ENCODE measurements at places on chromosomes 2 and 18. TPM values are rescaled to one million over a fixed set of nuclear protein-coding genes. Genes with fewer than 3 reads are reported as not detected.

GRCh38 chr2:109998-110397, 63.7 kb upstream of the FAM110C start:
- DNase-seq, result no peak

DNA sequence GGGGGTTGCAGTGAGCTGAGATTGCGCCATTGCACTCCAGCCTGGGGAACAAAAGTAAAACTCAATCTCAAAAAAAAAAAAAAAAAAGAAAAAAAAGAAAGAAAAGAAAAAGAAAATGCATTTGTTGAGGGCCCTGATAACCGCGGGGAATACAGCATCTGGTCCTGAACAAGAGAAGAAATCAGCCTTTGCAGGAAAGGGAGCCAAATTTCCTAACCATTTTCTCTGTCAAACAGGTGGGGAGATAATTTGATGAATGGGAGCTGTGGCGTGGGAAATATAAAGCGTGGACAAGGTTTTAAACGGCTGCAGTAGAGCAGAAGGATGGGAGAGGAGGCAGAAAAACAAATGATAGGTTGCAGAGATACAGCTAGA, 864 bp downstream of the E2F6 start:
- DNase-seq, result no peak

- DNase-seq, result no peak
Measured at GRCh38 chr18:70028734-70029133, 81.1 kb upstream of the CD226 start.

GRCh38 chr2:154945984-154946383, 247.5 kb downstream of the KCNJ3 start:
- DNase-seq, result no peak

DNA sequence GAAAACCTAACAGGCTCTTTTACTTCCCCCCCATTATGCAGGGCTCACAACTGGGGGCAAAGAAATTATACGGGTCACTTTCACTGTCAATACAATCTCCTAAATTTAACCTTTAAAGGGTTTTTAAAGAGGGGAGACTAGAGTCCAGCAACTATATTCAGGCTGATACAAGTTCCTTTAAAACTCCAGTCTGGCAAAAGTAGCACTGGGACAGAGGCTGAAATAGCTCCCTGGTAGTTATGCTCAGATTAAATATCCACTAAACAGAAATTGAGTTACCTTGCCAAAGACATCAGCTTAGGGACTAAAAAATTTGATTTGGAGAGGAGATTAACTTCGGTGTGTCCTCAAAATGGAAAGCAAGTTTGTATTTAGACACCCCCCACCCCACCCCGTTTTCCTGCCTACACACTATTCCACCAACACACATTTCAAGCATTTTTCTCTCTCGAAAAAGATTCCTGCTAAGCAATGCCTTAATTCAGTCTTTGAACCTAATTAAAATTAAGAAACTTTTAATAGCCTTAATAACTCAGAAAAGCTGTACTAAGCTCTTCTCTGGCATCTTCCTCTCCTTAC, 127.2 kb downstream of the OSBPL1A start:
- no peak for DNase-seq

- no peak for DNase-seq
Measured at GRCh38 chr18:67486534-67486933, 30.0 kb downstream of the DSEL start.

GRCh38 chr2:14641116-14641515, 8.6 kb downstream of the LRATD1 start:
- no peak for DNase-seq

GRCh38 chr2:102749938-102750337, 11.9 kb upstream of the TMEM182 start:
- DNase-seq, result no peak

GRCh38 chr2:165410276-165410675, 59.2 kb upstream of the CSRNP3 start:
- no peak for DNase-seq

DNA sequence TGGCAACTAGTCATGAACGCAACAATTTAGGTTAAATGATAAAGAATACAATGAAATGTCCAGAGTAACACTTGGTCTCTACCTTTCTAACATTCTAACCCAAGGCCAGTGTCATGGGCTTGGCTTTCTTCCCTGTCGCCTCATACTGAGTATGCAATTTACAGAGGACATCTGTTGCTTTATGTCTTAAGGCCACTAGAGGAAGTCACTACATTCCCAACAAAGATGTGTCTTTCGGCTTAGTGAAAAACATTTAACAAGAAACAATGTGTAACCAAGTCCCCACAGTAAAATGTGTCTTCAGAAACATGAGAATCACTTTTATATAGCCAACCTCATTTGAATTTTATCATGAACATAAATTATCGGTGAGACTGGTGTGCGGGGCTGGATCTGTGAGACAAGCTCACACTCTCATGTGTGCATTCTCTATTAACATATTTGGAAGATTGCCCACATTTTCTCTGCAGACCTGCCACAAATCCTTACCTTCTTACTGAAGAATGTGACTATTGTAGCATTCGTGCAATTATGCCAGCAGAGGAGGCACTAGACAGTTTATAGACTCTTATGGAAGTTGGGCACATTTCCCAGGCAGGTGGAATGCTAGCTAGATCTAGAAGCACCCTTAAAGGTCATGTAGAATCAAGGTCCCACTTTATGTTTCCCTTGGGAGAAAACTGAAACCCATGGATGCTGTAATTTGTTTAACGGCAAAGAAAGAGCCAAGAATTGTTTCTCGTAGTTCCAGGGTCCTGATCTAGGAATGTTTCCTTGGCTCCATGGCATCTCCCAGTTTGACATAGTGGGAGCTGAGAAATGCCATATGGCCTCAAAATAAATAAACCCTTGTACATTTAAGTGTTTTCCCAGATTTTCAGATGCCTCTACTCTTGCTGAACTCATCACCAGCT, 101.8 kb downstream of the CD226 start:
- no peak for DNase-seq

- DNase-seq, result no peak
Measured at GRCh38 chr2:12014088-12014960, 267.9 kb downstream of the LPIN1 start.

GRCh38 chr2:20115902-20116301, 64.5 kb upstream of the LAPTM4A start:
- DNase-seq, result peak; percentile 68

- DNase-seq, result no peak
Measured at GRCh38 chr2:70182689-70183088, 8.1 kb downstream of the C2orf42 start.

DNA sequence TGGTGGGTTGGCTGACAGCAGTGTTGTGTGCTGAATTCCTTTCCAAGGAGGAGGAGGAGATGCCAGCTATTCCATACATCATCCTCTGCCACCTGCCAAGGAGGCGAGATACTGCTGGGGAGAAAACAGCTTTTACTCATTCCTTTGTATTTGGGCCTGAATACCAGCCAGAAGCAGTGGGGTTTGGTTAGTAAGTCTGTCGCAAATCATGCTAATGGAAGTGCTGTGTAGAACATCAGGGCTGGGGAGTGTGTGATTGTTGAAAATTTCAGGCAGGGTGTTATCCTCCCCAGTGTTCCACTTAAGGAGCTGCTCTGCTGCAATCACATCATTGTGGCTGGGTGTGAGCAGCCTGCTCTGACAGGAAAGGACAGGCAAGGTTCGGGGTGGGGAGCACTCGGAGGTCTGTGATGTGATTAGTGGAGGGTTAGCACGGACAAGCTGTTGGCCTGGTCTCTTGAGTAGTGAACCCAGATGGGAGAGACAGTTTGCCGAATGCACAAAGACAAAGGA, 128.2 kb upstream of the DLX2 start:
- DNase-seq, result no peak

- no peak for DNase-seq
Measured at GRCh38 chr2:196225213-196225612, 53.8 kb upstream of the STK17B start.

- DNase-seq, result no peak
Measured at GRCh38 chr2:149858216-149858615, 270.6 kb upstream of the MMADHC start.

DNA sequence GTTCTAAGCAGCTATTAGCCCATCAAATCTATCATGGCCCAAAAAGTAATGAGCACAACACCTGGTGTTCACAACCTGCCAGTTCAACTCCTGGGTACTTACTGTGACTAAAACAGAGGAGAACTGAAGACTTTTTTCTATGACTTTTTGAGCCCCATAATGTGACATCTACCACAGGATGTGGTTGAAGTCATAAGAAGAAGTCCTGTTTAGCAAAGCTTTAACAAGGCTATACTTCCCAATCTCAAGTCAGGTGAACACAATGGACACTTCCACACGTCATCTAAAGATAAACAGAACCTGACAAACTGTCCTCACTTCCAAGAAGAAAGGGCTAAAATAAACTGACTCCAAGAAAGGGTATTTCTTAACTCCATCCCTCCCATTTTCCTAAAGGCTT, 138.8 kb downstream of the ATAD2B start:
- DNase-seq, result no peak

DNA sequence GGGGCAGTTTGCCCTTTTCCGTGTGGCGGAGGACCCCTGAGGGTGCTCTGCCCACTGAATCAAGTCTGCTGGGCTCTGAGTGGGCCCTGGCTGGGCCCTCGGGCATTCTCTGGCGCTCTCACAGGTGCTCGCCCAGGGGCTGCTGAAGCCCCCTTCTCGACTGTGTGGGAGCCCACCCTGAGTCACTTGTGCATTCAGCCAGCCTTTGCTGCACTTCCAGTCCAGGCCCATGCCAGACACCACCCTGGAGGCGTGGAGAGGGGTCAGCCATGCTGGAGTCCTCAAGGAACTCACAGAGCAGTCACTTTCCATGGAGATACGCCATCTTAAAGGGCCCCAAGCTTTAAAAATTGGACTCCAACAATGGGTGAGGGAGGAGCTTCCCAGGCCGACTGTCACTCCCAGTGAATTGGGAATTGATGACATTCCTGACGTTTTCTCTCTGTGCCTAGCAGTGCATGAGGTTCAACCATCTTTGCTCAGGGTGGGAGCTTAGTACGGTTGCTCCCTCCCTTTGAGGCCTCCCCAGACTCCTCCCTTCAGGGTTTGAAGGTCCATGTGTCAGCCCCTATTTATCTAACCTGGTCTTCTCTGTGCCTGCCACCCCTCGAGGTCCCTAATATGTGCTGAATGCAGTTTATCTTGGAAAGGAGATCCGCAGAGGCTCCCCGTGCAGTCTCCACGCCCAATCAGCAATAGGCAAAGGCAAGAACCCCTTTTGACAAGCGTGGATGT, 71.8 kb upstream of the HS6ST1 start:
- DNase-seq, result no peak

- DNase-seq, result no peak
Measured at GRCh38 chr18:10822456-10822855, 296.6 kb downstream of the NAPG start.

DNA sequence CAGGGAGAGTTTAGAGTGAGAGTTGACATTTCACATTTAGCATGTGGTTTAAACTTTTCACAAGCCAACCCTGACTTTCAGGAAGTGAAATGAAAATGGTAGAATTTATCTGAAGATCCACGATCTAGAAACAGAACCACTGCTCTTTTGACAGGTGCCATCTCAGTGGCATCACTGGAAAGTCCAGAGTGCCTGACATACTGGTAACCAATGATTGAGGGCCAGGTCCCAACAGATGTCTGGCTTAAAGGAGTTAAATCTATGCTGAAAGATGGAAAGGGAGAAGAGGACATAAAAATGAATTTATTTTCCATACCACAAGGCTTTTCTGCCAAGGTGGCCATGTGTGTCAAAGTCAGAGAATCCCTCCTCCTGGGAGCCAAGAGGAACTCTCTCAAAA, 2.7 kb downstream of the IL36G start:
- DNase-seq, result no peak

- DNase-seq, result no peak
Measured at GRCh38 chr2:189866296-189866695, 82.0 kb downstream of the PMS1 start.

DNA sequence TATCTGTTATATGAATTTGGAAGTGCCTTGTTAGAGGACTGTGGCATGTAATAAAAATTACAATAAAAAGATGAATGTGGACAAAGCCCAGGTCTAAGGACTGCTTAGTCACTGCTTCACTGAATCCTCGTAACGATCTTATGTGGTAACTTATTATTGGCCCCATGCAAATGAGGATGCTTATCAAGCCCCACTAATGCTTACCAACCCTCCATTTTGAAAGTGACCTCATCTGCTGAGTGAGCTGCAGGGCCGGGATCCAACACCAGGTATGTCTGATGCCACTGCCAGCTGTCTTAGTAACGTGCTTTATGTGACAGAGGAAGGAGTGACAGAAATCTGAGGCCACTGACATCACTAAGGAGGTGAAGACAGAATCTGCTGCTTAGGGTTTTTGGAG, 65.3 kb upstream of the CCDC85A start:
- DNase-seq, result no peak

GRCh38 chr18:62323483-62324180, 1.5 kb upstream of the TNFRSF11A start:
- no peak for DNase-seq

DNA sequence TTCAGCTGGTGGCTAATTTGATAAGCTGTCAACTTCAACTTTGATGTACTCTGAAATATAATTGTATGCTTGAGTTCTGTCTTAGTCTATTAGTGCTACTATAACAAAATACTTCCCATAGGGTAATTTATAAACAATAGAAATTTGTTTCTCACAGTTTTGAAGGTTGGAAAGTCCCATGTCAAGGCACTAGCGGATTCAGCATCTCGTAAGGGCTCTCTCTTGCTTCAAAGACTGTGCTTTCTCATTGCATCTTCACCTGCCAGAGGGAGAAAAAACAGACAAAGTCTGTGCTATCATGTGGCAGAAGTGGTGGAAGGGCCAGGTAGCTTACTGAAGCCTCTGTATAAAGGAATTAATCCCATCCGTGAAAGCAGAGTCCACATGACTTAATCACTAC, 409.2 kb downstream of the CDH7 start:
- DNase-seq, result no peak

DNA sequence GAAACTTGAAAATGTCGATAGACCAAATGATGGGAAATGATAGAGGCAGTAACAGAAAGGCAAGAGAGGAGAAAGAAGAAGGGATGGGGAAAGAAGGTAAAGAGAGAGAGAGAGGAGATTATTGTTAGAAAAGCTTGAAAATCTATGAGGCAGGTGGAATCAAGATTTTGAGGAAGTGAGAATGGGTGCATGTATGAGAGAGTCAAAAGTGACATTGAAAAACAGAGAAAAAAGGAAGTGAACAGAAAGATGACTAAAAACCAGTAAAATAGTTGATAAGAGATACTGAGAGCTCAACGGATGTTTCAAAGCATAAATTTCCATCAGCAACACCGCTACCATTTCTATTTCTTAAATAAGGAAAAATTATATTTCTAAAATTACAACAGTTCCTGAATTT, 327.4 kb upstream of the CWC22 start:
- no peak for DNase-seq

DNA sequence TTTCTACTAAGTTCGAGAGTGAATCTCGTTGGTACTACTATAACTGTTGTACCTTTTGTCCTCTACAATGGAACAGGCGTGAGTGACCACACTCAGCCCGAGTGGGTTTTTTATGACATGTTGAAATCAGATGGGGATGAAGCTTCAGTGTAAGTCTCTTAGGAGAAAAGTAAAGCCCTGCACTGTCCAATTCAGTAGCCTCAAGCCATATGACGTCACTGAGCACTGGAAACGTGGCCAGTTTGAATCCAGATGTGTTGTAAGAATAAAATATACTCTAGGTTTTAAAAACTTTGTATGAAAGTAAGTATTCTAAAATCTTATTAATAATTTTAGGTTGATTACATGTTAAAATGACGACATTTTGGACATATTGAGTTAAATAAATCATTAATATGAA, 101.7 kb upstream of the SP3 start:
- DNase-seq, result no peak

CAPN13 gene
- total RNA-seq, result 38.0 TPM

TWIST2 gene
- 11.4 TPM for total RNA-seq

AQP12B gene
- total RNA-seq, result 1.9 TPM

WDR43 gene
- total RNA-seq, result 98.2 TPM

ANO7 gene
- total RNA-seq, result 100 TPM

CGREF1 gene
- total RNA-seq, result 2.5 TPM
